Right lobe of liver (tissue), 6 donors: ENCODE measurements at places on chromosomes 2 and 18. TPM values are rescaled to one million over a fixed set of nuclear protein-coding genes. Genes with fewer than 3 reads are reported as not detected.

GRCh38 chr18:4250141-4250540, 205.0 kb downstream of the DLGAP1 start:
- DNase-seq, result no peak
- no peaks in the 10 kb centered on the region for H3K27me3 ChIP-seq
- H3K27ac ChIP-seq, result no peak overlapping the region
- no peaks in the 10 kb centered on the region for H3K4me1 ChIP-seq
- H3K36me3 ChIP-seq, result no peaks in the 10 kb centered on the region

- no peaks in the 10 kb centered on the region for H3K36me3 ChIP-seq
- H3K27ac ChIP-seq, result peak overlapping the region; percentile 21
- H3K4me1 ChIP-seq, result peaks cover 13% of the 10 kb centered on the region
- no peak overlapping the region for H3K4me3 ChIP-seq
- no peaks in the 10 kb centered on the region for H3K27me3 ChIP-seq
Observed at GRCh38 chr18:58309610-58310239, 265.7 kb downstream of the NEDD4L start.

DNA sequence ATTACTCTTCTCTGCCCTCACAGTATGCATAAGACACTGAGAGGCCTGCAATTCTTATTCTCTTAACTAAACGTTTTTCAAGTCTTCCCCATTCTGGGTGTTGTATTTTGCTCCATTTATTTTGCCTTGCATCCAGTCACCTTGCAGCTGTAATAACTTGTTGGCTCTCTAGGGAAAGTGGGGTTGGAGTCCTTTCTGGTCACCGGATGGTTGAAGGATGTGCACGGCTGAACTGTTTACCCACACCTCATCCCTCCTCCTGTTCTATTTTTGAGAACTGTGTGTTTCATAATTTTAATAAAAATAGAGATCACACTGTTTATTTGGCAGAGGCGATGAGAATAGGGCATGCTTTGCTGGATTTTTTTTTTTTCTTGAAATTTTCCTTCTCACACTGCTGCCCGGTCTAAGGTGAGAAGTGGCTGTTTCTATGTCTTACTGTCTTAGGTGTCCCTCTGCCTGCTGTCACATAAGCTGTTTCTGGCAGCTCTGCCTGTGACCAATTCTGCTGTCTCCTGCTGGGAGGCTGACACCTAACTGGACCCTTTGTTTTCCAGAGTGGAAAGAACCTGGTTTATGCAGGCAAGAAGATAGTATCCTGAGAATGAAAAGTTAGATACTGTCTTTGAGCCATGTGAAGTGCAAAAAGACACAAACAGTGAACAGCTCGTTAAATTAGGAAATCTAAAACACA, 342.6 kb downstream of the DPP10 start:
- no peak for DNase-seq
- H3K4me3 ChIP-seq, result no peak overlapping the region
- H3K4me1 ChIP-seq, result no peaks in the 10 kb centered on the region
- no peaks in the 10 kb centered on the region for H3K27me3 ChIP-seq

DNA sequence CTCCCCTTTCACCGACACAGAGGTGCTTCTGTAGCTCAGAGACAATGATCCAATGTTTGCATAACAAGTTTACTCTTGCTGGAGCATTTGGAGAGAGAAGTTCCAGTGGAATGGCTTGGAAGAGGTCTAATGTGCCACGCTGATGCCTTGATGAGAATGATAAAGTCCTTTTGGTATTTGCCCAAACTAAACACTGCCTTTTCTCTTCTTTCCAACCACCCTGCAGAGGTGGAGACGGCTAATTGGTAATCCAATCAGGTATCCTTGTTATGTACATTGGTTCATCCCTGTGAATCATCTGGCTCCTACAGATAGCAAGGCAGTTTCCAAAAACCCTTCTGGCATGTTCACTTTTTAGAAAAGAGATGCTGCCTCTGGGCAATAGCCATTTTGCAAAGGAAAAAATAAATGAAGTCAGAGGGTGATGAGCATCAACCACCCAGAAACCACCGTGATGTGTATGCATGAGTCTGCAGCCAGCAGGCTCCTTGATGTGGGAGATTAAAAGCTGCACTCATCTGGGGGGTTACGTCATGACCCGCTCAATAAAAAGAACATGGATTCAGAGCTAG, 40.6 kb downstream of the KIAA2012 start:
- DNase-seq, result no peak
- H3K4me1 ChIP-seq, result no peaks in the 10 kb centered on the region
- H3K27me3 ChIP-seq, result no peaks in the 10 kb centered on the region
- no peaks in the 10 kb centered on the region for H3K36me3 ChIP-seq
- H3K27ac ChIP-seq, result no peak overlapping the region
- H3K4me3 ChIP-seq, result no peak overlapping the region

- H3K36me3 ChIP-seq, result no peaks in the 10 kb centered on the region
- no peak overlapping the region for H3K4me3 ChIP-seq
- no peak for DNase-seq
- peak overlapping the region; percentile 39 for H3K27ac ChIP-seq
- no peaks in the 10 kb centered on the region for H3K27me3 ChIP-seq
- no peaks in the 10 kb centered on the region for H3K4me1 ChIP-seq
Observed at GRCh38 chr2:38174646-38175423, 98.9 kb upstream of the CYP1B1 start.

DNA sequence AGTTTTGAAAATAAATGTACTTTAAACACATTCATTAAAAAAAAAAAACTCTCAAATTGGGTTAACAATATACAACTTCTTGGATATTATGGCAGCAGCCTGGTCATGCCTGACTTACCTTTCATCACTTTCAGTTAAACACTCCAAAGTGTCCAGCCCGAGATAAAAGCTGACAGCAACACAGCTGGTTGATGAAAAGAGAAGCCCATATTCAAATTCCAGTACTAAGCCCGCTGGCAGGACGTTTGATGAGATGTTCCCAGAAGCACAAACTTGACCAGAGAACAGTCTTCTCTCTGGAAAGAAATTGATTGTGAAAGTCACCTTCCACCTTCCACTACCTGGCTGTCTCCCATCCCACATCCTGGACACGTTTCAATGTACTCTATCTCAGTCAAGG, 586.3 kb downstream of the TDRD15 start:
- H3K4me1 ChIP-seq, result no peaks in the 10 kb centered on the region
- H3K36me3 ChIP-seq, result no peaks in the 10 kb centered on the region
- H3K4me3 ChIP-seq, result no peak overlapping the region
- no peaks in the 10 kb centered on the region for H3K27me3 ChIP-seq
- no peak overlapping the region for H3K27ac ChIP-seq

DNA sequence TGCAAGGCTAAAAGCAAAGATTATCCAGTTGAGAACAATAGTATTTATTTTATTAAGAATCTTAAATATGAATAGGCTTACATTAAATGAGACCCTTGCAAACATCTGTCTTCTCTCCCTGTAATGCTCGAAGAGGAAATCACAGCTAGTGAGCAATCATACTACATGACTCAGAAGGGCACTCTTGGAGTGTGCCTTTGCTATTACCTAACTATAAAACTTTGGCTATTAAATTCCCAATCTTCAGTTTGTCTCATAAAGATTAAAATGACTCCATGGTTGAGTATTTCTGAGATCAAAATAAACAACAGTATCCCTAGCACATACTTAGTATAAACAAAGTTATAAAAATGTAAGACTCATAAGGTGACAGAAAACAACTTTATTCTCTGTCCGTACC, 296.9 kb downstream of the KCNJ3 start:
- no peak for DNase-seq
- H3K27me3 ChIP-seq, result no peaks in the 10 kb centered on the region
- H3K4me3 ChIP-seq, result no peak overlapping the region
- no peaks in the 10 kb centered on the region for H3K36me3 ChIP-seq
- no peak overlapping the region for H3K27ac ChIP-seq
- H3K4me1 ChIP-seq, result no peaks in the 10 kb centered on the region

- no peak overlapping the region for H3K4me3 ChIP-seq
- H3K27ac ChIP-seq, result no peak overlapping the region
- H3K27me3 ChIP-seq, result no peaks in the 10 kb centered on the region
- no peak for DNase-seq
Observed at GRCh38 chr18:63445037-63445436, 22.8 kb upstream of the VPS4B start.

DNA sequence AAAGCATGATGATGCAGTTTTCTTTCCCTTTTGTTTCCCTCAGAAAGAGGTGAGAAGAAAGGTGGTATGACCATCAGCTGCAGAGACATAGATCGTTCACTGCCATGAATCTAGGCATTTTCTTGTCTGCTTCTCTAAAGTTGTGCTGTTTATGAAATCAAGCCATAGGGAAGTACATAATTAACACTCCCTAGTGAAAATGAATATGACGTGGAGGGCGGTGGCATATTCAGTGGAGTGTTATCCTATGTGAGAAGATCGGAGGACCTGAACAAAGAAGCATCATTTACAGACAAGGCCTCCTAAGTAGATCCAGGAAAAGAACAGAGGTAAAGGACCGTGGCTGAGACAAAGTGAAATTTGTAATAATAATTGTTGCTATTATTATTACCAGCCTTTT, 509.0 kb upstream of the SLC39A10 start:
- H3K4me3 ChIP-seq, result no peak overlapping the region
- no peaks in the 10 kb centered on the region for H3K36me3 ChIP-seq
- no peak overlapping the region for H3K27ac ChIP-seq
- H3K27me3 ChIP-seq, result no peaks in the 10 kb centered on the region

DNA sequence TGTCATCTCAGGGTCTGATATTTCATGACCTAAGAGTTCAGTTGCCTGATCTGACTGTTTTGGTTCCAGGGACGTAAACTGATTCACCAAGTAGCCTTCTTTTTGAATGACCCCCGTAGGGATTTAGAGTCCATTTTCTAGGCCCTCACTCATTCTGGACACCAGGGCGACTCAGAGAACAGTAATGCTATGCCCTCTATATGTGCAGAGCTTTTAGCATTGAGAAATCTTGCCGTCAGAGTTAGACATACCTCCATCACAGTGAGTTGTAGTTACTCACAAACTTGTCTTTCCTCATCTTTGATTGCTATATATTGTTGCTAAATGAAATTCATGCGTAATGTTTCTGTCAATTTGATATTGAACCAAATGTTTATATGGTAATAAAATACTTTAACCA, 92.3 kb downstream of the OSBPL6 start:
- no peaks in the 10 kb centered on the region for H3K4me1 ChIP-seq
- DNase-seq, result no peak
- no peaks in the 10 kb centered on the region for H3K36me3 ChIP-seq

Gene GPR35
- total RNA-seq, result 0.74 TPM

Gene PLA2R1
- 0.70 TPM for total RNA-seq
